SK-N-DZ (cell line): ENCODE measurements at places on chromosomes 5 and 9.

DNA sequence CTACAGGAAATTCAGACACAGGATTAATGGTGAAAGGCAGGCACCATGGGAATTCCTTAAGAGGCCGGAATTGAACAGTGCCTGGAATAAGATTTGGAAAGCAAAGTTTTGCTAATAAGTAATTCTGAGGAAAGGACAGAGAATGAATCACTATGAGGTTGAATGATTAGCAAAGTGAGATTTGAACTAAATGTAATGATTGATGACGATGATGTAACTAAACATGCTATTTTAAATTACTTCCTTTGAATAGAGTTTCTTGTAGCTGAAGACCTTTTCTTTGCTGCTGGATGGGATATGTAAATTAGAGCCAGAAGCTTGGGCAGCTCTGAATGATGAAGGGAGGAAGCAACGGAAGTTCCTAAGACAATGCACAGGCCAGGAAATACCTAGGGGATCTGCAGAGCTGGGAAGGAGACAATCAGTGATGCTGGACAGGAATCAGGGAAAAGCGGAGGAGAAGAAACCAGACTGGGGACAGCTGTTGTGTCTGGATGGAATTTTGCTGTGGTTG is 482.0 kb downstream of the PSAT1 start:
- DNase-seq: no peak

DNA sequence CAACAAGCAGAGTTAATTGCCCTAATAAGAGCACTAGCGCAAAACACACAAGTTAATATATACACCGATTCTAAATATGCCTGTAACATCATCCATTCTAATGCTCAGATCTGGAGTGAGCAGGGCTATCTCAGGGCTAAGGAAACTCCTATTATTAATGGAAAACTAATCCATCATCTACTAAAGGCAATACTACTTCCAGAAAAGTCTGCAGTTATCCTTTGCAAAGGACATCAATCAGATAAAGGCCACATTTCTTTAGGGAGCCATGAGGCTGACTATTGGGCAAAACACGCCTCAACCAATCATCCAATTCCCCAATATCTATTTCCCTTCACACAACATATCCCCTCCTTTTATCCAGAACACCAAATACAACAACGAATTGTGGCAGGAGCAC is 1032.3 kb upstream of the NUDT12 start:
- no peak for DNase-seq

DNA sequence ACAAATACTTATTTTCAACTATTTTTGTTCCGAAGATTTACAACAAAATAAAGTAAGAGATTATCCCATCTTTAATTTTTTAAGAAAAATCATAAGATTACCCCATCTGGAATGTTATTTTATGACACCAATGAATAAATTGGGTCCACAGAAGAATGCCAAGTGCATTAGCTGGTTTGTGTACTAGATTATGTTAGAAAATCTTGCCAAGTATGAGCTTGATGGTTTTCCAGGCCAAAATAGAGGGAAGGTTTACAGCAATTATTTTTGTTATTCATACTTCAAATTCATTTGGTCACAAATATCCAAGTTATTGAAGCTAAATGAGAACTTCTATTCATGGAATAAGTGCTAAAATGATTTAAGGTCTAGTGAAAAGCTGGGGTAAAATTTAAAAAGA is 109.4 kb upstream of the DMRTA1 start:
- DNase-seq: no peak

GRCh38 chr5:59035681-59036080 is 452.8 kb downstream of the RAB3C start:
- DNase-seq: no peak

GRCh38 chr5:15255576-15255975 is 244.4 kb upstream of the FBXL7 start:
- no peak for DNase-seq

GRCh38 chr9:125822902-125823301 is 75.7 kb downstream of the PBX3 start:
- no peak for DNase-seq

GRCh38 chr5:159027504-159027903 is 72.2 kb downstream of the EBF1 start:
- no peak for DNase-seq

GRCh38 chr5:116032991-116033390 is 719 bp downstream of the ARL14EPL start:
- DNase-seq: no peak

DNA sequence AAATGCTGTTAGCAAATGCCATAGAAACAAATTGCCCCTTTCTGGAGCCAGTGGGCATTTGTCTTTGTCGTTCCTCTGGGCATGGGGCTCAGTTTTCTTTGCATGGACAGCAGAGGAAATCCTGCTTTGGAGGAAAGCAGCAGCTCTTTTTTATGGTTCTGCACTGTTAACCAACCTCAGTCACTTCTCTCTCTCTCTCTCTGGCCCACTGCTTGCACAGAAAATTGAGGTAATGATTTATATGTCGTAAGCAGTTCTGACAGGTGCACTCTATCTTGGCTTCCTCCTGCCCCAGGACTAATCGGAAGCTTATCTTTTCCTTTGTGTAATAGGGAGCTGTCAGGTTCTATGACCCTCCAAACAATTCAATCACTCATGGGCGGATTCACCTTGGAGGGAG is 159.6 kb upstream of the GPR151 start:
- DNase-seq: peak; percentile 79

- no peak for DNase-seq
Observed at GRCh38 chr5:121019106-121019505, 555.0 kb downstream of the PRR16 start.

- DNase-seq: no peak
Observed at GRCh38 chr5:94793816-94794198, 175.3 kb downstream of the SLF1 start.

DNA sequence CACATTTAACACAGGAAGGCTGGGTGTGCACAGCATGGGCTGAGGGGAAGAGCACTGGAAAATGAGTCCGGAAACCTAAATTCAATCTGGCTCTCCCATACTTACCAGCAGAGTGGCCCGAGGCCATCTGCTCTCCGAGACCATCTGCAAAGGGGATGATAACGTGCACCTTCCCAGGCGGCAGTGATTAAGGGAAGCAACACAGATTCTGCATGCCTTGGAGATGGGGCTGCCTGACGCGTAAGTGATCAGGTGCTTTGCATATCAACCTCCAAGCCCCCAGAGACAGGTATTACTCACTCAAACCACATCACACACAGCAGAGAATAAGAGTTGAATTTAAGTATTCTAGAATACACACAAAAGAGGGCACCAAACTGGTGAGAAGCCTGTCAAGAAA is 9.1 kb downstream of the EPB41L4B start:
- DNase-seq: no peak

- DNase-seq: no peak
Observed at GRCh38 chr5:24645483-24645882, 705 bp upstream of the CDH10 start.

DNA sequence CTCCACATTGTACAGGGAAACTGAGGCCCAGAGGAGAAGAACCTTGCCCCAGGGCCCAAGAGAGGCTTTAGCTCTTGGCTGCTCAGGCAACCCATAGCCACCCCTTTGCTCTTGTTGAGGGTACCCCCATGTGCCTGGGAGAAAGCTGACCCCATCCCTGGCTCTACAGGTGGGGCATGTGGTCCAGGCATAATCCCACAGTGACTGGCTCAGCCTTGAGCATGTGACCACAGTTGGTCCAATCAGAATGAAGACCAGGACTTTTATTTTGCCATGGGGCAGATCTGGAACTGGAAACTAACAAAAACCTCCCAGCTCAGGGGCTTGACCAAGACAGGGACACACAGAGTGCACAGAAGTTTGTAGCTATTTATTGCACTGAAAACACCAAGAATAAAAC is 29.3 kb downstream of the SLC6A7 start:
- peak; percentile 33 for DNase-seq

DNA sequence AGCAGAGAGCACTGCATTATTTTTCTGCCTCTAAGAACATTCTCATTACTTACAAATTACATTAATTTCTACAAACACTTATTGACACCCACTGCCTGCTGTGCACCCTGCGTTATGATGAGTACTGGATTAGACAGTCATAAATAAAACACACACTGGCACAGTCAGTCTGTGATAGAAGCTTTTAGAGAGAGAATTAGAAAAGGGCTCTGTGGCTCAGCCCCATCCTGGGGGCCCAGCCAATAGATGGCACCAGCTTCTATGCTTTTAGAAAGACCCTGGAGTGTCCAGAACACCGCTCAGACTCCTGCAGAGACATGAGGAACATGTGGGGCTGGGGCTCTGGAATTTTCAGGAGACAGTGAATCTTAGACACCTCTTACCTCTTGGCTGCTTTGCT is 61.0 kb upstream of the RAPGEF1 start:
- no peak for DNase-seq

GRCh38 chr5:33774341-33774740 is 117.4 kb downstream of the ADAMTS12 start:
- DNase-seq: no peak
